RWPE1 (cell line): ENCODE measurements at places on chromosomes 5 and 9.
A peak's percentile ranks its signal among the peaks of the same experiment; 100 is the strongest.

DNA sequence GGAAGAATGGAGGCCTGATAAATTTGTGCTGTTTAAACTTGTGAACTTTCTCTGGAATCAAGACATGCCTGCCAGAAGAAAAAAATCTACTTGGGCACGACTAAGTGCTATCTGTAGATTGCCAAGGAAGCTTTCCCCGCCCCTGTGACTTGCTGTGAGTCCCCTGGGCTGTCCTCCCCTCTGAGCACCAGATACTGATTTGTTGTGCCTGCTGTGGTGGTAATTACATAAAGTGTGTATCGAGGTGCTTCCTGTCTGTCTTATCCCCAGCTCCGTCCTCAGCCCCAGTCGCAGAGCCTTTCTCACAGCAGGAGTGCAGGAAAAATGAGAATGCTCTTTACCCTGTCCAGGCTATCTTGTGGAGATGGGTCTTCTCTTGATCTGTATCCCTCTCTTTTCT lies 53.9 kb downstream of the TRIO start:
- DNase-seq, result no peak

DNA sequence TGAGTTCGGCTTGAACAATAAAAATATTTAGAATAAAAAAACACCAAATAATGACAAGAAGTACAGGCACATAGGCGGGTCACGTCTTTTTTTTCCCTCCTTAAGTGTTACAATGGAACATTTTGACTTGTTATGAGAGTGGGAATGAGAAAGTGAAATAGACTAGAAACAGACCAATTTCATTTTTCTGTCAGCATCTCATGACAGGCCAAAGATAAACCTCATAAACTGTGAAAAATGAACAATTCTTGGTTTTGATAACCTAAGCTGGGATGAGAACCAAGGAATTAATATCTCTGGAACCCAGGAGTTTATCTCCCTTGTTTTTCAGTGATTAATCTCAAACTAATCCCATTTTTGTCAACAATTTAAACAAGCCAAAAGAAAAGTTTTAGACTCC lies 299.5 kb downstream of the SLIT3 start:
- no peak for DNase-seq

- DNase-seq, result peak; percentile 85
Observed at GRCh38 chr5:143086908-143087637, 316.4 kb downstream of the NR3C1 start.

DNA sequence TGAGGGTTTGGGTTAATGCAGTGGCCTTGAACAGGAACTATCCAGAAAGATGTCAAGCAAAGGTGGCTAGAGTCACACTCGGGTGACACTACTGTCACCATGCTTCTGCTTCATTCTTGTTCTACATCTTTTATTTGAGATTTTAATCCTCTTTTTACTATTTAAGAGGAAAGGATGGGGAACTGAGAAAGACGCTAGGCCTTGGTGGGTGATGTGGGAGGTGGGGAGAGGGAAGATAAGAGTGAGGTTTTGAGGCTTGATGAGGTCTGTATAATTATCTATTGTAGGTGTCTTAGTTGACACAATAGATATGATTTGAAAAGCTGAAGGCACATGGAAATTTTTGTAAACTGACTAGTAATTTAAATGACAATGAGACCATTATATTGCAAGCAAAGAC lies 3.5 kb upstream of the BASP1 start:
- DNase-seq, result no peak

DNA sequence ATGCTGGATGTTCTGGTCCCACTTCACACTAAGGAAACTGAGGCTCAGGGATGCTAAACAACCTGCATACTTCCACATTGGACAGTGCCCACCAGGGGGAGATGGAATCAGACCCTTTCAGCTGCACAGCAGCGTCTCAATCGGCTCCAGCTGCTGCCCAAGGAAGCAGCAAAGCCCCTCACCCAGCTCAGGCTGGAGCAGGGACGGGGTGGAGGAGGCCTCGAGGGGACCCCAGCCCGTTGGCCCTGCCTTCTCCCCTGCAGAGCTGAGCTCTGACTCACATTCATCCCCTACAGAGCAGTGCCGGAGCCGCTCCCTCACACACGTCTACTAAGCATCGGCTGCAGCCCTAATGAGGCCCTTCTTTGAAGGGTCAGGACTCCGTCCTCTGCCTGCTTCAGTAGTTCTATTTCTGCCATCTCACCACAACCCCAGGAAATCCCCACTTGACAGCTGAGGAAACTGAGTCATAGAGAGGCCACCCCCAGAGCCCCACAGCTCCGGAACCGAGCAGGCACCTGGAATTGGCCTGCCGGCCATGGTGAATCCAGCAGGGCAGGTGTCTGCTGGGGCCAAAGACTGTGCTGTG lies 21.5 kb upstream of the SUSD3 start:
- DNase-seq, result no peak

DNA sequence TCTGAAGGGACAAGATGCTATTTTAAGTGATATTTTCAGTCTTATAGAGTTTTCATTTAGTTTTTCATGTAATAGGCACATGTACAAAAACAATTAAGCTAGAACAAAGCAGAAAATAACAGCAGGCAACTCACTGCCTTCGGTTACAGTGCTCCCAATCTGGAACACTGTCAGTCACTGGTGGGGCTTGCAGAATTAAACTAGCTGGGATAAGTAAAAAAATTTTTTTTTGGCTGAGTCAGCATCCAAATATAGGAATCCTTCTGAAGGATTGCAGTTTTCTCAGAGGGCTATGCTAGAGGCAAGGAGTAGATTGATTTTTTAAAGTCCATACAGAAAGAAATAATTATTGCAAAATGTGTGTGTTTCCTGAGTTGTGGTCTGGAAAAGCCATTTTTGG lies 250.2 kb upstream of the RFX3 start:
- DNase-seq, result no peak

DNA sequence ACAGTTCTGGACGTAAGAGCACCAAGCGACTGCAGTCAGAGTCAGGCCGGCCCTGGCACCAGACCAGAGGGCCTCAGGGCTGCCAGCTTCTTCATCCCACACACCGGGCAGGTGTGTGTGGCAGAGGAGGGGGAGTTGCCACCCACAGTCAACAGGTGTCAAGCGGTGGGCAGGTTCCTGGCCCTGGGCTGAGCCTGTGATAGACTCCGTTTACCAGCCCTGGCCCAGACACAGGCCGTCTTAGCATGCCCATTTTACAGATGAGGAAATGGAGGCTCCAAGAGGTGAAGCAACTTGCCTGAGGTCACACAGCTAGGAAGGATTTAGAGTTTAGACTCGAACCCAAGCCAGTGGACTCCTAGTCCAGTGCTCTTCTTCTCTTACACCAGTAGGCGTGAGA lies 71.8 kb downstream of the HMCN2 start:
- no peak for DNase-seq

- DNase-seq, result no peak
Observed at GRCh38 chr5:39013938-39014337, 60.3 kb downstream of the RICTOR start.

GRCh38 chr5:135095871-135096270 lies 61.8 kb upstream of the PITX1 start:
- DNase-seq, result no peak

GRCh38 chr5:144202726-144203125 lies 32.1 kb downstream of the KCTD16 start:
- DNase-seq, result no peak

- DNase-seq, result no peak
Observed at GRCh38 chr5:32261198-32261597, 51.5 kb downstream of the MTMR12 start.

DNA sequence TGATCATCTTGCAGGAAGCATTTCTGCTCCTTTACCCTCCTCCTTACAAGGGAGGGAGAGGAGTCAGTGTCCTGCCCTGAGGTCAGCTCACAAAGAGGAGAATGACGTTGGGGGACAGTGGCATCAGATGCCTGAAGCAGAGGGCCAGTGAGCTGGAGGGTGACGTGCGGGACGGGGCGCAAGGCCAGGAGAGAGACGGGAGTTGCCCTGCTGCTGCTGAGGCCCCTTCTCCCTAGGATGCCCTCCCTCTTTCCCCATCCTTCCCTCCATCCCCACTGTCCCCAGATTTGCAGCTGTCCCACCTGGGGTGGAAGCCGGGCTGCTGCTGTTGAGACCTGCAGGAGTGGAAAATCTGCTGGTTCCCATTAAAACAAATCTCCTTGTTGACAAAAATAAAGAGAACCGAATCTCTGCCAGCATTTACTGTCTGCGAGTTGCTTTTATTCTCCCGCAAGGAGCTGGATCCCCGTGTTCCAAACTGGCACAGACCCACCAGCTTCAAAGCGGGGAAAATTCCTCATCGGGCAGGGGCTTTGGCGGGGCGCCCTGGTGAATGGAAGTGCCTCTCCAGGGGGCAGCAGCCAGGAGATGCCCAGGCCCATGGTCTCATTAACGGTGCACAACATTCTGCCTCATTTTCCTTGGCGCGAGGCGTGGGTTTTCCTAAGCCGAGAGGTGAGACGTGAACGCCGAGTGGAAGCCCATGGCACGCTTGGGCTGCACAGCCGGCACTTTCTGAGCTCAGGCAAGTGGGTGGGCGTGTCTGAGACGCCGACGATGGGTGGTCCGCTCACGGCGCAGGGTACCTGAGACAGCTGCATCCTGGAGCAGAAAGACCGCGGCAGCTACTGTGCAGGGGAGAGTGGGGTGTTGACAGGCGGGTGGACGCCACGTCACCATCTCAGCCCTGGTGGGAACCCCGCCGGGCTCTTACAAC lies 13.9 kb upstream of the COL5A1 start:
- DNase-seq, result no peak

DNA sequence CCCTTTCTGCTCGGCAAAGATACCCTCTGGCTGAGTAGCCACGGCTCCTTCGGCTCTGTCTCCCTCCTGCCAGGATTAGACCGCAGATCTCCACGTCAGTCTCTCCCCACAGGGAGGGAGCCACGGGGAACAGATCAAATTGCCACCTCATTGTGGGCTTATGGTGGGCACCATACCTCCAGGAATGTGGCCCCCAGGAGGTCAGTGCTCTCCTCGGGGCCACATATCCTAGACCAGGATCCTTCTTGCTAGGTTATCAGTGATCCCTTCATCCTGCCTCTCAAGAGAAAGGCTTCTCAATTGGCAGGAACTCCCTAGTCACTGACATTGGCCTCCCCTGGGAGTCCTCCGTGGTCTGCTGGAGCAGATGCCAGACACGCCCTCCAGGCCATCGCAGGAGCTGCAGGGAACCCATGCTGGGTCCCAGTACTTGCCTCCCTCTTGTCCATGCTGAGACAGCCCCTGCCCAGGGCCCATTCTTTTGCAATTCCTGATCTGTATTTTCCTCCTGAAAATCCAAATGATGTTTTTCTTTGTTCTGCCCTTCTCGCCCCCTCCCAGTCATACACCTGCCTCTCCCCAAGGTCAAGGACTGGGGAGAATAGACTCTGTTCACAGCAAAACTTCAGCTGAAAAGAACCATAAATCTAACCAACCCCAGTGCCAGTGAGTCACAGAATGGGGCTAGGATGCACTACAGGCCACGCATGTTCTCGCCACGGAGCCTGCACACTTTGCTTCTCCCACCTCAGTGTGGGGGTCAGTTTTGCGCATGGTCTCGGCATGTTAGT lies 31.6 kb upstream of the ENHO start:
- DNase-seq, result no peak

DNA sequence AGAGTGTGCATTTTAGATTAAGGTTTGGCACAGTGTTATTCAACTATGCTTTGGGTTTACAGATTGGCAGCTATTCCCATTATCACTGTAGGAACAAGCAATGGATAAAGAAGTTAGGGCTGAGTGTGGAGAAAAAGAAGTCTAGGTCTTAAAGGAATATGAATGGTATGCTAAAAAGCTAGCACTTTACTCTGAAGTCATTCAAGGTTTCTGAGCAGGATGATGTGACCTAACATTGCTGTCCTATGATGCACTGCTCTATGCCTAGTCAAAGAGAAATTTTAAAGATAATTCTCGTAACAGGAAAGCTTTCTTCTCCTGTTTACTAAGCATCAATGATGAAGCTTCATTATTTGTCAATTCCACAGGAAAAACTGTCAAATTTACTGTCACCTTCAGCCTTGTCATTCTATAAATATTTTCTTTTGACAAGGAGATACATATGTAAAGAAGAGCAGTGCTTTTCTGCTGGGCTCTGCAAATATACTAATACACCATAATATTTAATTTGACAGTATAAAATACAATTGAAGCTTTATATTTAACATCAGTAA lies 476.1 kb upstream of the PTPRD start:
- DNase-seq, result no peak

DNA sequence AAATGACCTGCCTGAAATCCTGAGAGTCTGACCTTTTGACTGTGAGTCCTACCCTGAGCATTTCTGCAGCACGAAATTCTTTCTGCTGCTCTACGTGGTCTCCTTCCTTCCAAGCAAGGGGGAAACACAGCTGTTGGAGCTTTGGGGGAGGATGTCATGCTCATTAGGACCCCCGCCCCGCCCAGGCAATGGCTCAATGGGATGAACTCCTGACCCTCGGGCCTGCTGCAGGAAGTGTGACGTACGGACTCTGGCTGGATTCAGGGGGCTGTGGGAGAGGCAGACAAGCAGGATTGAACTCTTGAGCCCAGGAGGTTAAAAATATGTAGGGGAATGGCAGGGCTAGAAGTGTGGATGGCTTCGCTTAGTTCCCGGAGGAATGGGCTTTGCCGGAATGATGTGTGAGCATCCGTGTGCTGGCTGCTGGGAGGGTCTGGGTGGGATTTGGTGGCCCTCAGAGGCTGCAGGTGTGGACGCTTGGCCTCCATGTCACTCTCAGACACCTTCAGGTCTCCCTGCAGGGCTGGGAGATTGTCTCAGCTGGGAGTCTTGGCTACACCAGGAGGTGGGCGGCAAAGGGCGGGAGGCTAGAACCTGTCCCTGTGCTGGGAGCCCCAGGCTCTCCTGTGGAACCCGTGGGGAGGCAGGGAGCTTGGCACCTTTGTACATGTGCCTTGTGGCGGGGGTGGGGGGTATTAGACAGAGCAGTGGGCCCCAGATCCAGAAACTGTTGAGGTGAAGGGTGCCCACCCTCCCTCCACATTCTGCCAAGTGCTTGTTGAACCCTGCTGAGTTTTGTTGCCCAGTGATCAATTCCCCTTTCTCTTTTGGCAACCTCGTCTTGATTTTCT lies 26.3 kb downstream of the STC2 start:
- DNase-seq, result no peak

- no peak for DNase-seq
Observed at GRCh38 chr9:99866398-99866797, 40.1 kb upstream of the STX17 start.

DNA sequence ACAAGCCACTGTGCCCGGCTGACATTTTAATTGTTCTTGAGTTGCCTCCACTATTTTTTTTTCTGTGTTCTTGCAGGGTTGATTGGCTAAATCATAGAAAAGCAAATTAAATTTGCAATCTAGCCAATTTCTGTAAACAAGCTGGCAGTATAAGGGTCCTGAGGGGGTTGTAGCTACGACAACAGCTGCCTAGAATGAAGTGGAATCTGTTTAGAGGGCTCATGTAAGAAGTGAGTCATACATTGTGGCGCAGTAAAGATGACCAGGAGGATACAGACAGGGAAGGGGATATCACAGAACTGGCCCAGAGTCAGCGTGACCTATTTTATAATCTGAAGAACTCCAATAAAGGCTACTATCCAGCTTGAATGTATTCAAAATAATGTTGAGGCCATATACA lies 82.2 kb upstream of the TLE1 start:
- no peak for DNase-seq

DNA sequence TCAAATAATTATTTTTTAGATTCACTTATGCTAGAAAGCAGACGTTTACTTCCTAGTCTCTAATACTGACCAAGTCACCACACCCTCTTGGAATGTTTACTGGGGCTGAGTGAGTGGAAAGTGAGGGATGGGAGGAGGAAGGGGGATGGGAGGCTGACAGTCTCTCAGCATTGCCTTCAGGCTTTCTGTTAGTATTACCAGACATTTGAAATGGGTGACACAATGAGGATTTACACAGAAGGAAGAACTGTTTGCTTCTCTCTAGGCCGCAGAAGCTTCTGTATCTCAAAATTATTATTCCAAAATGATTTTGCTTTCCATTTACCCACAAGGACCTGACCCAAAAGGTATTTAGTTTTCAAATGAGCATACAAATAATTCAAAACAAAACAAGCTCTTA lies 232.8 kb upstream of the ZNF608 start:
- no peak for DNase-seq
